ENCODE measurements at places on chromosomes 2 and 18.

GRCh38 chr2:184624311-184624710 lies 26.0 kb downstream of the ZNF804A start:
- no peak for DNase-seq

GRCh38 chr2:109330056-109330455 lies 201.1 kb downstream of the SH3RF3 start:
- no peak for DNase-seq

GRCh38 chr2:8454797-8455196 lies 227.1 kb upstream of the ID2 start:
- DNase-seq, result no peak

- DNase-seq, result no peak
Observed at GRCh38 chr18:50008306-50008705, 186.6 kb downstream of the MYO5B start.

DNA sequence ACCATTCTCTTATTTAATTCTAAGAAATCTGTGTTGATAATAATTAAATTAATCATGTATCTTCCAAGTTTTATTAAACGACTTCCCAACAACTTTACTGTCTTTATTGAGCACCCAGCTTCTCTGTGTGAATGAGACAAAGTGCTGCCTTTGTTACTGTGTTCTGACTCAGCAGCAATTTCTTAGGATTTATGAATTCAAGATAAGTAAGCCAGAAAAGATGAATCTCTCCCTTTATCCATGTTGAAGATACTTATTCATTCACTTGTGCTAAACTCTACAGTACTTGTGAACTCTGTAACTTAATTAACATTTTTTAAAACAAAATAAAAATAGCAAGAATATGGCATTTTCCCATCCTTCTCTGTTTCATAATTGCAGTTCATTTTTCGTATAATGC lies 1403.3 kb upstream of the DDX18 start:
- DNase-seq, result no peak

DNA sequence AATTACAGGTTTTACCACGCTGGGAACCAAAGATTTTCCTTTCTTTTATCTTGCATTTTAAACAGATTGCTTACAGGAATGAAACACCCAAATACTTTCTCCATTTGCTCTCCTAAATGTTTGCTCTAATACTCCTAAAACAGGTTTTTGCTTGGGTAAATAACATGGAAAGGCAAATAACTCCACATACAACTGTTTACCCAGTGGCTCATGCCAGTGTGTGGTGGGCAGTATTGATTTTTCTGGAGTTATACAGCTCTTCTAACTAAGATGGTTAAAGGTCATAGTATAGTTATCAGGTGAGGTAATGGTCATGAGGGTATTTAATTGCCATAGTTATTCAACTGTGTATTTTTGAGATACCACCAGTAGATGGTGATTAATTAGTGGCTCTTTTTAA lies 61.2 kb upstream of the RAB27B start:
- no peak for DNase-seq

DNA sequence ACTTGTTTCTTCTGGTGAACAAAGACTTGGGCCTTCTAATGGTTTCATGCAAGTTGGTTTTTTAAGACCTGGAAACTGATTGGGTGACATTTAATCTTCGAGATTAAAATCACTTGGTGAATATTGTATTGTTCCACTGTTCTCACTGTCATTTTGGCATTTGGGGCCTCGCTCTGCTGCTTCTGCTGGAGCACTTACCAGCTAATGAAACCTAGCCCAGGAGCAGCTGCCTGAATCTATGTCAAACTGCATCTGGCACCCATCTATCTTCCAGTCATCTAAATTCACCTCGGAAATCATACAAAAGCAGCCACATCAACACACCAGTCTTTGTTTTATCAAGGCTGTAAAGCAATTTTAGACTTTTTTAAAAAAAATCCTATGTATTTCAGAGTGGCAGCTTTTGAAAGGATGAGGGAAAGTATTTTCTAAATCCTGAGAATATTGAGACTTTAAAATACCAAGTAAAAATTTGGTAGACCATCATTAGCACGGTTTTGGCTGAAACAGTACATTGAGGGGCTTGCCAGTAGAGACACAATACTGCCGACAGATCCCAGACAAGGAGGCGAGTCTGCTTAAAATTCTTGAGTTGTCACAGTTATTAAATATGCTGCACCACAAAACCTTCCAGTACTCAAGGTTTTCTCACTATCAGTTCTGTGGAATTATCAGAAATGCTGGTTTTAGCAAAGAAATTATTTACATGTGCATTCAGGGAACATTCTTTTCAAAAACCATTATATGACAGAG lies 26.1 kb upstream of the SERTAD2 start:
- DNase-seq, result no peak

GRCh38 chr2:10868465-10869314 lies 43.0 kb upstream of the KCNF1 start:
- DNase-seq, result no peak

DNA sequence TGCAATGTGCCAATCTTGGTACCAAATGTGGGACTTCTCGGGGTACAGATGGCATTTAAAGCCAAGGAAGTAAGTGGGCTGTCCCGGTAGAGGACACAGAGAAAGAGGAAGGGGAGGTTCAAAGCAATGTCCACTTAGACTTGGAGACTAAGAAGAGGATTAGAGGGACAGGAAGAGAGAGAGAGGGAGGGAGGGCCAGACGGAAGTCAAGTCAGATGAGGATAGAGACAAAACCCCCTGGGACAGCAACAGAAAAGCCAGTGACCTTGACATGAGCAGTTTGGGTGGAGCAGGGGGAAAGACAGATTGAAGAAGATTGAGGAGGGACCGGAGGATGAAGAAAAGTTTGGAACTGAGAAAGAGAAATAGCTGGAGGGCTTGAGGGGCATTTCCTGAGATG lies 164.5 kb downstream of the NCK2 start:
- DNase-seq, result no peak

- no peak for DNase-seq
Observed at GRCh38 chr2:191526091-191526490, 151.8 kb upstream of the NABP1 start.

- no peak for DNase-seq
Observed at GRCh38 chr2:24352664-24353063, 7.7 kb downstream of the ITSN2 start.

- DNase-seq, result no peak
Observed at GRCh38 chr18:56702946-56703345, 51.8 kb downstream of the WDR7 start.

DNA sequence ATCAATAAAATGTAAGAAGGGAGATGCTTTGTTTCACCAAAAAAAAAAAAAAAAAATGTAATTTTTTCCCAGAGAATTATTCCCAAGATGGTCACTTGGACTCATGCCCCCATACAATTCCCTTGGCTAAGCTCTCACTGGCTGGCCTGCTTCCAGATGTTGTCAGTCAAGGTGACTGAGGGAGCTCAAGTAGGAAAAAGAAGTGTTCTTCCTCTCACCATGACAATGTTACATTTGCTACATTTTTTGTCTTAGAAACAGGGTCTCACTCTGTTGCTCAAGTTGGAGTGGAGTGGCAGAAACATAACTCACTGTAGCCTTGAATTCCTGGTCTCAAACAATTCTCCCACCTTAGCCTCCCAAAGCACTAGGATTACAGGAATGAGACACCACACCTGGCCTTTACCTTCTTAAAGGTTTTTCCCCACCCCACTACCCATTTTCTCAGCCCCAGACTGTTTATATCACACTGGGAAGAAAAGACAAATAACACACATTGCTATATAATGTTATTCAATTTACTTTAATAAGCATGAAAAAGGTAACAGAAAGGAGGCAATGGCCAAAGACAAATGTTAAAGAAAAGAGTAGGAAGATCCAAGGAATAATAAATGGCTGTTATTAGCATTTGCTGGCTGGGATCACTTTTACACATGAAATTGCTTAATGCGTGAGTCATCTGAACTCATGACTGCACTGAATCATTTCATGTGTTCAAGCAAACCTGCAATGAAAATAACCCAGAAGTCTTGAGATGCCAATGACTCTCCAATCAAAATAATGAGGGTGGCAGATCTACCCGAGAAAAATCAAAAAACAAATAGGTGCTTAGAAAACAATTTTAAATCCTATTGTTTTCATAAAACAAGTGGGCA lies 45.2 kb downstream of the ACVR1 start:
- no peak for DNase-seq

DNA sequence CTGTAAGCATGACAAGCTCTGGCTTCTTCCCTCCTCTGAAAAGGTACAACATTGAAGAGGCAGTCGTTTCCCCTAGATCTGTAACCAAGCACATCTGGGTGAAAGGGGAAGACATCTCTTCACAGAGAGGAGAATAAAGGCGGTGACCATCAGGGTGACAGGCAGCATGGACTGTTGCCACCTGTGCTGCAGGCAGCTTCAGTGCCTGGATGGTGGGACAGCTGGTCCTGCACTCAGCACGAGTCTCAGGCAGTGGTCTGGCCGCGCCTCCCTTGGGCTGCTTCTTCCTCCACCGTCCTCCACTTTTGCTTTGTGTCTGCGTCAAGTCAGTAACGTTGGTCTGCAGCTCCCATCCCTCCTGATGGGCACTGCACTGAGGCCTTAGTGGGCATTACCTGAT lies 264.4 kb downstream of the NEDD4L start:
- DNase-seq, result no peak

DNA sequence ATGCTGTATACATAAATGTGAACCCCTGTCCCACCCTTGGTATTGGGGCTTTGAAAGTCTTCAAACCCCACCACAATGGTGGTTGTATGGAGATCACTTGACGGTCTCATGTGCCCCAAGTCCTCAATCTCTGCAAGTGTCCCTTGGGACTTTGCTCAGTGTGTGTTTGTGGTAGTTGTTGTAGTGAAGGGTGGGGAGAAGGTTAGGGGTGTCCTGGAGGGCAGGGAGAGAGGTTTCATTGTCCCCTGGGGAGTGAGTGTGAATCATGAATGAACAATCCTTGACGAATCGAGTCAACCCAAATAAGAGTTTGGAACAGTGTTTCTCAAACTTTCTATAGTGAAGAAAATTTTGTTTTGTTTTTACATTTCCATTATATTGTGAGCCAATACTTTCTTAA lies 28.1 kb downstream of the COL4A3 start:
- no peak for DNase-seq

DNA sequence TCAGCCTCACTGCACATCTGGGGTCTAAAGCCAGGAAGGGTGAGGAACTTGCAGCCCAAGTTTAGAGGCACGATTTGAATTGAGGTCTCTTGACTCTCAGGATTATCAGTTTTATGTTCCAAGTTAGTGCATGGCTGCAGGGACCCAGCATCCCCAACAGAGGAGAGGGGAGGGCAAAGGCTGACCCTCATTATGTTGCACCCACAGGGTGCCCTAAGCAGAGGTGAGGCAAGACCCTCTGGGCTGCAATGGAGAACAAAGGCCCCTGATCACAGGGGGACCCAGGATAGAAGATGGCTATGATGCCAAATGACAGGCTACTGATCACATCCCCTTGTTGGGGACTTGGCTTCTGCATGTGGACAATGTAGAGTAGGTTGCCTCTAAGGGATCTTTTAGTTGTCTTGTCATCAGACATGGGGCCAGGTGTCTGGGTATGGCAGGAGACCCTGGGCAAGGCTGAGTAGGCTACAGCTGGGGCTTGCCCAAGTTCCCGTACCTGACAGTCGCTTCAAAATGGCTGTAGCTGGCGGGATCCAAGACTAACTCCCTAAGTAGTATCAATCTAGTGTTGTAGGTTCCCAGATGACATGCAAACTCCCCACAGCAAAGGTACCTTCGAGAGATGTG lies 4.5 kb upstream of the GDF7 start:
- DNase-seq, result no peak

DNA sequence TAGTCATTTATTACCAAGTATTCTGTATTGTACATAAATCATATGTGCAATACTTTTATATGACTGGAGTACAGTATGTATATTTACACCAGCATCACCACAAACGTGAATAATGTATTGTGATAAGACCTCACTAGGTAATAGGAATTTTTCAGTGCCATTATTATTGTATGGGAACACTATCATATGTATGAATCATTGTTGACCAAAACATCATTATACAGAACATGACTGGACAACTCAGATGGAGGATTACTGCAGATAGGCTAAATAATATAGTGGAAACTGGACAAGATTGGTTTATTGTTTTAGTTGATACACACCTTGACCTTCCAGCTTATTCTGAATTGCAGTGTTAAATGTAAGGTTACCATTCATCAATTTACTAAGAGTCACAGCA lies 33.4 kb downstream of the VAPA start:
- no peak for DNase-seq

DNA sequence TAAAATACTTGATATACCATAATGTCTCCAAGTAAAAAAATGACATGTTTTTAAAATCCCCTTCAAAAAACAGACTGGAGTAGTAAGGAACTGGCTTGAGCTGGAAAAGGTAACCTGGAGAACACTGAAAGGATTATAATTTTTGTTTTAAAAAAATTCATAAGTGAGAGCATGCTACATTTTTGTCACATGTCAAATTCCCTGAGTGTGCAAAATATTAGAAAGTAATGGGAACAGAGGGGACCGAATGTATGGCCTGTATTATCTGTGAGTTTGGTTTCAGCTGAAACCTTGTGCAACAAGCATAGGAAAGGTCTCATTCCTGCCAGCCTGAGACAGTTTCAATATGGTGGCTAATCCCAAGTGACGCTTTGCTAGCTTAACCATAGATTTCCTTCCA lies 202.5 kb downstream of the SLC39A10 start:
- DNase-seq, result no peak

DNA sequence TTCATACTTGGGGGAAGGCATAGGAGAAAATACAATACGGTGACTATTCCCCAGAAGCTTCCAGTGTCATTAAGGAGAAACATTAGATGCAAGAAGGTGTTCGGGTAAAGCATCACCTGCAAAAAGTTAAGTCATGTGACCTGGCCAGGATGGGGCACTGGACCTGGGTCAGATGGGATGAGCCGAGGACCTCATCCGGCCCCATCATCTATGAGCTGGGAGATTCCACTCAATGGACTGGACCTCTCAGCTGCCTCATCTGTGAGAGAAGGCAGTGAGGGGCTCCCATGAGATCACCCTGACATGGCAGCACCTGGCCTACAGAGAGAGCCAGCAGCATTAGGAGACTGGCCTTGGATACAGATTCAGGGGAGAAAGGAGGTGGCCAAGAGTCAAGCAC lies 111.4 kb upstream of the TEX51 start:
- DNase-seq, result no peak

DNA sequence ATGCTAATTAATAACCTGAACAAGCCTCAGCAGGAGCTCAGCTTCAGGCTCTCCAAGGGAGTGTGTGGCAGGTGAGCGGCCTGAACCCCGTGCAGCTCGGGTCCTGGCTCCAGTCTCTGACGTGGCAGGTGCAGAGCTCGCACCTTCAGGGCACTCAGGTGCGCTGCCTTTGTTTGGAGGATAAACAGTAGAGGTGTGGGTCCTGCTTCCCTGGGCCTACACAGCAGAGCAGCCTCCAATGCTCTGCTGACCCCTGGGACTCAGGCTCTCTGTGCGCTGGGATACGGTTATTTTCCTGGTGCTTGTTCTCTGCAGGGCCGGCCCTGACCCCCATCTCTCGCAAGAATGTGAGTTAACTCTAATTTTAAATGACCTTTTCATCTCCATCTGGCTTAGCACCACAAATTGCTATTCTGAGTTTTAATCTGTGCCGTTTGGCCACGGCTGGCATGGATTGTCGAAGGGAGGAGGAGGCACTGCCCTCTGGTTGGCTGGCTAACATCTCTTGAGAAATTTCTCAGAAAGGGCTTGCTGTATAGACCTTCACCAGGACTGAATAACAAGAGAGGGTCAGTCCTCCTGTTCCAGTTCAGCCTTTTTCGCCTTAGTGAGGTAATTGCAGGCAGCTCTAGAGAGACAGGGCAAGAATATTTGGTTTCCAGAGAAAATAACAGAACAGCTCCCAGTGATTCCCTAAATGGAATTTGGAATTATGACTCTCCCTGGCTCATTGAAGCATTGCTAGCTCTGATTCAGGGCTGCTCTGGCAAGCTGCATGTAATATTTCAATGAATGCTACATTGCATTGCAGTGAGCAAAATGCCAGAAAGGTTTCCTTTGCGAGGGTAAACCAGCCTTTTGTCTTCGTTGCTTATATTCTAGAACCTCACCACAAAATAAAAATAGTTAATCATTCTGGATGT lies 161.8 kb downstream of the DCDC2C start:
- DNase-seq, result no peak

All from stimulated activated CD8-positive, alpha-beta memory T cell treated with anti-CD3 and anti-CD28 coated beads, Interleukin-15, amount 100 ng/mL, for 4 hours (primary cell).